Activated effector memory CD4-positive, alpha-beta T cell treated with anti-CD3 and anti-CD28 coated beads, Interleukin-2, amount 50 U/mL, for 16 hours (primary cell): ENCODE measurements at places on chromosomes 12 and 14.

- no peak for DNase-seq
Measured at GRCh38 chr12:49160399-49160798, 28.5 kb downstream of the TUBA1A start.

GRCh38 chr12:113551563-113551962 is 79.9 kb upstream of the LHX5 start:
- no peak for DNase-seq

GRCh38 chr12:19926266-19926665 is 442.1 kb upstream of the PDE3A start:
- DNase-seq, result no peak

- no peak for DNase-seq
Measured at GRCh38 chr12:86050010-86050409, 175.9 kb downstream of the NTS start.

GRCh38 chr12:46108721-46109120 is 118.3 kb upstream of the SCAF11 start:
- no peak for DNase-seq

GRCh38 chr12:116661341-116661740 is 76.5 kb downstream of the SPRING1 start:
- DNase-seq, result no peak

DNA sequence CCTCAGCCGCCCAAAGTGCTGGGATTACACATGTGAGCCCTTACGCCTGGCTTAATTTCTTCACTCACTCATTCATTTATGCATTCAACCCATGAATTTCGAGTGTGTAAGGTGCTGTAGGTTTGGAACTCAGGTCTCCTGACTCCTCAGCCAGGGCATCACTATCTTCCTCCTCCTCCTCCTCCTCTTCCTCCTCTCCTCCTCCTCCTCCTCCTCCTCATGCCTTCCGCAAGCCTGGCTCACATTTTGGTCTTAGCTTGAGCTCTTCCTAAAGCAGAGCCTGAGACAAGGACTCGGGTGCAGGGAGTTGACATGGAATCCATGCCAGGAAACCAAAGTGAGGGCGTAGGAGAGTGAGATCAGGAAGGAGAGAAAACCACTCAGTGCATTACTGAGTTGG is 20.8 kb upstream of the CHGA start:
- no peak for DNase-seq

DNA sequence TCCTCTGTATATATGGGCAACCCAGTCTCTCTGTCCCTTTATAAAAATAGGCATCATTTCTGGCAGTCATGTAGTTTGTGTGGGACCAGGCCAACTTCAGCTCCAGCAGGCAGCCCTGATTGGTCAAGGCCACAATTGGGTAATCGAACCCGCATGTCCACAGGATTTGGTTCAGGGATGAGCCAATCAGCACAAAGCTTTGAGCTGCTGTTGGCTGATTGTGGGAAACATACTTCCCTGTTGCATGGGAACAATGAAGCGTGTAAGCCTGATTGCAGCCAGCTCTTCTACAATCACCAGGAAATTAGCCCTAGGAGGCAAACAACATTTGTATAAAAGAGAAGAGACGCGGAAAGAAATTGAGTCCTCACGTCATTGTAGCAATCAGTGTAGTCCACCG is 328.6 kb downstream of the PCNX1 start:
- DNase-seq, result no peak

DNA sequence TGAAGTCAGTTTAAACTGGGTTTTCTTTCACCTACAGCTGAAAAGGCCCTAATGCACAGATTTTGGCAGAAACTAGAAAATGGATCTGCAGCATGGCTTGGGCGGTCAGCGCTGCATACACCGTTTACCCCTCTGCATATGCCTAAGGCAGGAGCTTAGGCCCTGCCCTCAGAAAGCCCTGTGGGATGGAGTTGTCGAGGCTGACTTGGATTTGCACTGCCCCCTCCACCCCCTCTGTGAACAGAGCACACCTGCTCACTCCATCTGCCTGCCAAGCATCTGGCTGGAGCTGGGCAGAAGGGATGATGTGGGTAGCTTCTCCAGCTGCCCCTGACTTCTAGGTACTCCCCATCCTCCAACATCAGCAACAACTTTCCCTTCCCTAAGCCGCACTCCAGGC is 41.9 kb downstream of the TTC7B start:
- no peak for DNase-seq

DNA sequence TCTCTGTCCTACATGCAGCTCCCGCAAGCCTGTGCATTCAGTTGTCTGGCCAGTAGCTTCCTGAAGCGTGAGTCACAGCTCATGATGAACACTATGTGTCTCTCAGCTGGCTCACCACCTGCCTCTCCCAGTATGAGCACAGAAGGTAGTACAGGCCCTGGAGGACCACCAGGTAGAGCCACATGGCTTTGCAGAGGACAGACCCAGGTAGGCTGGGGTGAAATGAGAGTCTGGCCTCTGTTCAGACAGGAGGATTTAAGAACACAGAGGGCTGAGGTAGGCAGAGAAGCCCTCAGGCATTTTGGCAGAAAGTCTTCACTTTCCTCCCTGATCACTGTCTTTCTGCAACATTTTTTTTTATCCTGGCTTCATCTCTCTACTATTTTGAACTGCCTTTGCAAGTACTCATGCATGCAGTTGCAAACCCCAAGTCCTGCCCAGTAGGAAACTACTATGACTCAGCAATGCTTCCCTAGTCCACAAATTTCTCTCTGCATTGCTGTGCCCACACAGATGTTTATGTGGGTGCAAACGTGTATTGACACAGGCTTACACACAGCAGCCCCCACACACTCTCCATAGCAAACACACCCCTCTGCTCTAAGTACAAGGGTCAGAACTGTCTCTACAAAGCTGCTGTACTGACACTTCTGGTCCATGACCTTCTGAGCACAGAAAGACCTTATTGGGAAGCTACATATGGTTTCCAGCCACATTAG is 7.2 kb upstream of the SDR9C7 start:
- DNase-seq, result no peak
